Left kidney (tissue), 8 donors: ENCODE measurements at places on chromosomes 16 and 17.

DNA sequence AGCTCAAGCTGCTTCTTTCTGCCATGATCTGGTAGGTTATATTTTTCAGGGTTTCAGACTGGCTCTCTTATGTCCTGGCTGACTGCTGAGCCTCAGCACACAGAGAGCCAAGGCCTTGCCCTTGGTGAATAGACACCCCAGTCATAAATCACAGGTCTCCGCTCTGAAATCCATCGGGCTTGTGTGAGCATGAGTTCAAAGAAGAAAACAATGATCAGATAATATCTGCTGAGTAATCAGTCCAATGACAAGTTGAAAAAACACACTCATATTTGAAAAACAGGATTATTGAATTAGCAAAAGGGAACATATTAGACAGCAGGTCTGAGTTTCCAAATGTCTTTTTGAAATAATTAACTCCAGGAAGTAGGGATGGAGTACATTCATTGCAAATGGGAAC is 51.1 kb upstream of the NDRG4 start:
- DNase-seq = no peak

- DNase-seq = no peak
Observed at GRCh38 chr16:53692146-53692545, 11.5 kb downstream of the RPGRIP1L start.

- no peak for DNase-seq
Observed at GRCh38 chr17:42780851-42781638, 635 bp downstream of the WNK4 start.

GRCh38 chr16:28193530-28194423 is 18.0 kb downstream of the XPO6 start:
- no peak for DNase-seq

DNA sequence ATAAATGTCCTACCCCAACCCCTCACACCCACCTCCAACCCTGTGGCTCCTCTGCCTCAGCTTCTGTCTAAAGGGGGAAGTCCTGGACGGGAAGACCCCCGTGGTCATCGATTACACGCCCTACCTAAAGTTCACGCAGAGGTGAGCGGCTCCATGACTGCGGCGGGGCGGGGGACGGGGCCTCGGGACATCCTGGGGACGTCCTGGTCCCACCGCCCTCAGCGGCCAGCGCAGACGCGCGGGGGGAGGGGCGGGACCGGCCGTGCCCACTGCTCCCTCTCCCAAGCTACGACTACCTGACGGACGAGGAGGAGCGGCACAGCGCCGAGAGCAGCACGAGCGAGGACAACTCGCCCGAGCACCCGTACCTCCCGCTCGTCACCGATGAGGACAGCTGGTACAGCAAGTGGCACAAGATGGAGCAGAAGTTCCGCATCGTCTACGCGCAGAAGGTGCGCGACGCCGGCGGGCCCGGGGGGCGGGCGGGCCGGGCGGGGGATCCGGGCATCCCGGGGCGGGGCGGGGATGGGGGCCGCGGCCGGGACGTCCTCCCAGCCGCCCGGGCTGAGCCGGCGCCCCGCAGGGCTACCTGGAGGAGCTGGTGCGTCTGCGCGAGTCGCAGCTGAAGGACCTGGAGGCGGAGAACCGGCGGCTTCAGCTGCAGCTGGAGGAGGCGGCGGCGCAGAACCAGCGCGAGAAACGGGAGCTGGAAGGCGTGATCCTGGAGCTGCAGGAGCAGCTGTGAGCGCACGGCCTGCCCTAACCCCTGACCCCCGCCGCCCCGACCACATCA is 6.7 kb downstream of the RUNDC3A start:
- no peak for DNase-seq
